ENCODE measurements at places on chromosomes 5 and 9. TPM values are rescaled to one million over a fixed set of nuclear protein-coding genes. Genes with fewer than 3 reads are reported as not detected.

The RORB gene
- total RNA-seq = not detected

The ZFAND5 gene
- 44.2 TPM for total RNA-seq

The SPINK5 gene
- 0.95 TPM for total RNA-seq

The SVEP1 gene
- 1.6 TPM for total RNA-seq

The CDH6 gene
- not detected for total RNA-seq

The TSSK1B gene
- 0.04 TPM for total RNA-seq
